Neural crest cell (in vitro differentiated cells): ENCODE measurements at places on chromosomes 11 and 22. TPM values are rescaled to one million over a fixed set of nuclear protein-coding genes. Genes with fewer than 3 reads are reported as not detected.

The L3MBTL2 gene
- total RNA-seq, result 30.6 and 32.3 TPM in 2 replicates

The JHY gene
- 1.9 and 2.3 TPM in 2 replicates for total RNA-seq

The HEPHL1 gene
- total RNA-seq, result not detected in 2 replicates

The LMNTD2 gene
- total RNA-seq, result 1.8 and 2.2 TPM in 2 replicates

The MAJIN gene
- not detected in 2 replicates for total RNA-seq

The PGA3 gene
- total RNA-seq, result not detected in 2 replicates

The OR5A1 gene
- total RNA-seq, result not detected in 2 replicates

The DDIAS gene
- 22.1 and 23.2 TPM in 2 replicates for total RNA-seq

The SEPTIN5 gene
- total RNA-seq, result 30.2 and 31.9 TPM in 2 replicates

The CEP164 gene
- total RNA-seq, result 41.2 and 42.8 TPM in 2 replicates

The MEI1 gene
- total RNA-seq, result 0.16 and 0.48 TPM in 2 replicates

The INS gene
- not detected in 2 replicates for total RNA-seq

The OR2AT4 gene
- not detected in 2 replicates for total RNA-seq

The SMC1B gene
- total RNA-seq, result not detected in 2 replicates

The IFITM2 gene
- 55.0 and 67.2 TPM in 2 replicates for total RNA-seq

The ENTHD1 gene
- not detected in 2 replicates for total RNA-seq

The CLDN5 gene
- total RNA-seq, result 1.0 and 1.3 TPM in 2 replicates
